Liver (tissue), 10 donors: ENCODE measurements at places on chromosomes 3 and 15. TPM values are rescaled to one million over a fixed set of nuclear protein-coding genes. Genes with fewer than 3 reads are reported as not detected.

Gene MORC1
- 0.33 TPM for total RNA-seq

Gene CSPG5
- total RNA-seq: 0.33 TPM

Gene CLDND1
- 42.6 TPM for total RNA-seq

Gene FANCD2OS
- total RNA-seq: not detected

Gene SLC22A14
- not detected for total RNA-seq

Gene RPUSD3
- total RNA-seq: 14.4 TPM

Gene PFN2
- 8.2 TPM for total RNA-seq

Gene CACNA1D
- 18.9 TPM for total RNA-seq

Gene UMPS
- 39.4 TPM for total RNA-seq

Gene C3orf62
- total RNA-seq: 1.9 TPM

Gene DNAH12
- total RNA-seq: 0.08 TPM

Gene ITGA11
- total RNA-seq: 0.92 TPM

Gene TEX55
- total RNA-seq: not detected

Gene MYRIP
- 11.7 TPM for total RNA-seq

Gene SPATA12
- total RNA-seq: not detected

Gene CTXN2
- total RNA-seq: not detected

Gene SKOR1
- 0.17 TPM for total RNA-seq

Gene GOLGA6L10
- total RNA-seq: 0.33 TPM

Gene ACTRT3
- total RNA-seq: 1.3 TPM

DNA sequence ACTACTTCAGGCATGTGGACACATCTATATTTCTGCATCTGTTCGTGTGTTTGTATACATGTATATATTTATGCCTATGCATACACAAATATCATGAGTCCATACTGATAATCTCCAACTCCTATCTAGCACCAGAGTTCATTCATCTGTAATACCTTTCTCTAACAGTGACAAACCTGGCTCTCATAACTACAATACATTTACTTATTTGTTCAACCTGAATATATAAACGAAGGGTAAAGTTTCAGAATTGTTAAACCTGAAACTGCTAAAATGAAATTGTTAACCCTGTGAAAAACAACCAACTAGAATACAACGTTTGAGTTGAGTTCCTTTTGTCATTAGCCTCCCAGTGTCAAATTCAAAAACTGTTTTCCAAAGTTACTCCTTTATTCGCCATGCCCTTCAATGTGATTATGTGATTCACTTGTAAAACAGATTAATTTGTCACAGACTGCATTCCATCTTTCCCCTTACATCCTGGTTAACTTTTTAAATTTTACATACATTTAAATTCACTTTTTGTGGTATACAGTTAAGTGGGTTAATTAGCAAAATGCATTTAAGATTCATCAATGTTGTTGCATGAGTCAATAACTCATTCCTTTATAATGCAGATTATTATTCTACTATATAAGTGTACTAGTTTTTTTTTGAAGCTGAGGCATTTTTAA is 58.5 kb downstream of the PIK3R4 start:
- no peak for DNase-seq

- no peak for DNase-seq
These were observed 38.1 kb upstream of the CD200R1L start for GRCh38 chr3:112884678-112885290.

GRCh38 chr3:43288366-43288765 is 2.0 kb downstream of the SNRK start:
- DNase-seq: no peak

GRCh38 chr3:164303894-164304293 is 774.4 kb downstream of the SI start:
- no peak for DNase-seq

GRCh38 chr3:115671761-115672455 is 48.6 kb downstream of the GAP43 start:
- DNase-seq: no peak

DNA sequence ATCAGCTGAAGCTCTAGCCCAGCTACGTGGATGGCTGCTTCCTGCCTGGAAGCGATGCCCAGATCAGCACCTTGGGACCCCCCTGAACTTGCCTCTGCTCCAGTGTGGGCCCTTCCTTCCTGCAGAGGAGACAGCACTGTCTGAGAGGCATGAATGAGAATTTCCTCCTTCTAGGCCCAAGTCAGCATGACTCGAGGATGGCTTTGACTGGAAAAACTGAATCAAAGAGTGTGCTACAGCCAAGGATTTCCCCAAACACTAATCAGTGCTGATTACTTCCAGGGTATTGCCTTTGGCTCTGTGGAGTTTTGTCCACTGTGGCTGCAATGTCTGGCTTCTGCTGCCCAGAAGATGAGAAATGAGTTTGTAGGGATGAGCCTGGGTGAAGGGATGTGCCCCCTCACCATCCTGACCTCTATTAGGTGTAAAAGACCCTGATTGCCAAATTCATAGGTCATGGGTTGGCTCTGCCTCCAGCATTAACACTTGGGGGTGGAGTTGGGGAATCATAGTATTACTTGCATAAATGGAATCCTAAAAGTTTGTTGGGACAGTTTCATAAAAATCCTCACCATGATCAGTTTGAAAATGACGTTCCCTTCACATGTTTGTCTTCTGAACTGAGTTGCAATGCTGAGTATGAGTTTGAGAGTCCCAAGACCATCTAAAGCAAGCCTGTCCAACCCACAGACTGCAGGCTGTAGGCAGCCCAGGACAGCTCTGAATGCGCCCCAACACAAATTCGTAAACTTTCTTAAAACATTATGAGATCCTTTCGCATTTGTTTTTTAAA is 36.7 kb downstream of the FLNB start:
- no peak for DNase-seq

GRCh38 chr15:74866090-74866489 is 7.1 kb downstream of the SCAMP2 start:
- DNase-seq: no peak

DNA sequence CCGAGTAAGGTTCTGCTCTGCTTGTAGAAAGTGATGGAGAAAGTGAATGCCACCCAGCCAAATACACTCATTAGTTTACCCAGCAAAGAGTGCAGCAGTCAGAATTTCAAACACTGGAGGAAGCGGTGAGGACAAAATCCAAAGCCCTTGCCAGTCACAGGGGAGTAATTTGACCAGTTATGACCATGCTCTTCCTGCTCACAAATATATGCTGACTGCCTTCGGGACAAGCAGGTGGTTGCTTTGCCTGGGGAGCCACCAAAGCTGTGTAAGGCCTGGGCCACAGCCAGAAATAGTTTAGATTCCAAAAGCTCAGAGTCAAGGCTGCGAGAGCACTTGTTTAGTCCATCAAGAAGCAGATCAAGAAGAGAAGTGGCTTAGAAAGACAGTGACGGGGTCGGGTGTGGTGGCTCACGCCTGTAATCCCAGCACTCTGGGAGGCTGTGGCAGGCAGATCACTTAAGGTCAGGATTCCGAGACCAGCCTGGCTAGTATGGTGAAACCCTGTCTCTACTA is 51.0 kb upstream of the ATP13A3 start:
- DNase-seq: no peak

GRCh38 chr3:126488185-126488584 is 12.5 kb upstream of the ZXDC start:
- no peak for DNase-seq

GRCh38 chr3:83193526-83193925 is 1432.1 kb upstream of the GBE1 start:
- DNase-seq: no peak

DNA sequence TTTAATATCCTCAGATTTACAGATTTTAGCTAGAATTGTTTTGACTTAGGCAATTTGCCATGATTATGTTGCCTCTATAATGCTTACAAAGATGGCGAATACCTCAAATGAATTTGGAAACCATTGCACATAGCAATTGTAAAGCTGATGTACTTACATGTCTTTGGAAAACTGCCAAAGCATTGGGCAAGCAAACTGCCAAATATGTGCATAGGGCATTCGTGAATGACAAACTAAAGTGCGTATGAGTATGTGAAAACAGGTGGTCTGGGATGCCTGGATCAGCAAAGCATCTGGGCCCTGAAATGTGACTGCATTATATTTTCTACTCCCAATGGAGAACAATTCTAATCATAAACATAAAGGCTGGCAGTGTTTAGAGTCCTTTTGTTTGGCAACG is 445.3 kb upstream of the ROBO1 start:
- DNase-seq: no peak

DNA sequence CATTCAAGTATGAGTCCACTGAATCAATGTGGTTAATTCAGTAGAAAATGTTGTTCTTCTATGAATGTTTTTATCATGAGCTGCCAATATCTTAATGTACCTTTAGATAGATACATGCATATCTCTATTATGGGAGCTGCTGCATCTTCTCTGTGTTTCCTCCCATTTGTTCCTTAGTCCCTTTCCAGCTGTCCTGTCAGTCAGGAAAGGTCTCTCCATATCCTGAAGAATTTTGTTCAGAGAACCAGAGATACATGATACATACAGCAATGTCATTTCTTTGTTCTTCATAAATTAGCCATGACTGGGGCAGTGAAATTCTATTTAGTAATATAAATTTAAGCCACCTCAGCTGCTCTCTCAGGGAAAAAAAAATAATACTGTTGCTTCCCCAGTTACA is 103.7 kb downstream of the P3H2 start:
- DNase-seq: no peak

DNA sequence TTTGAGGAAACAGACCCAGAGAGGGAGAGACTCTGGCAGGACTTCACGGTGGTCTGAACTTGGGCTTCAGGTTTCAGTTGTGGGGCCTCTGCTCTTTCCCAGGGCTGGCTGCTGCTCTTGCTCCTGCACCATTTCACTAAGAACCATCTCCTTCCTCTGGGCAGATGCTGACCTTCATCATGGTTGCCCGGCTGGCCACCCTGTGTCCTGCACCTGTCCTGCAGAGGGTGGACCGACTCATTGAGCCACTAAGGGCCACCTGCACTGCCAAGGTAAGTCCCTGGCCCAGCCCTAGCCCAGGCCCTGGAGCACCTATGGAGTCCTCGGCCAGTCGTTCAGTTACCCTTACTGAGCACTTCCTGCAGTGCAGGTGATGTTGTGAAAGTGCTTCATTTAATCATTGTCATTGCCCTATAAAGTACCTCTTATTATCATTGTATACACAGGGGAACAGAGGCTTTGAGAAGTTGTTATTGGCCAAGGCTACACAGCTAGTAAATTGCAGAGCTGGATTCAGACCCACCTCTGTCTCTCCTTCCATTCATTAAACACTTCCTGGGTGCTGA is 10.0 kb downstream of the RPL32 start:
- DNase-seq: no peak

GRCh38 chr3:33941804-33942203 is 143.4 kb downstream of the PDCD6IP start:
- DNase-seq: no peak

DNA sequence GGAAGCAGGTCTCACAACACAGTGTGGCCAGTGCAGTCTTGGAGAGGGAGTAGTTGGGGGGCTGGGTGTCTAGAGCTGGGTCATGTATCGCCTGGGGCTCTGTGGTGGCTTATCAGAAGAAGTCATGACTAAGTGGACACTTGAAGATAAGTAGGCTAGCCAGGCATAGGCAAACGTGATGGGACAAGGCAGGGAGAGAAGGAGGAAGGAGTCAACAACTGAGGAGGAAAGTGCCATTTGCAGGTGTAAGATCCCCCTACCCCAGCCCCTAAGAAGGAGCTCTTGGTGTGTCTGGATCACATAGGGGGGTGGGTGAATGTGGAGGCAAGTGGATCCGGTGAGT is 352.3 kb downstream of the LRTM1 start:
- DNase-seq: no peak

DNA sequence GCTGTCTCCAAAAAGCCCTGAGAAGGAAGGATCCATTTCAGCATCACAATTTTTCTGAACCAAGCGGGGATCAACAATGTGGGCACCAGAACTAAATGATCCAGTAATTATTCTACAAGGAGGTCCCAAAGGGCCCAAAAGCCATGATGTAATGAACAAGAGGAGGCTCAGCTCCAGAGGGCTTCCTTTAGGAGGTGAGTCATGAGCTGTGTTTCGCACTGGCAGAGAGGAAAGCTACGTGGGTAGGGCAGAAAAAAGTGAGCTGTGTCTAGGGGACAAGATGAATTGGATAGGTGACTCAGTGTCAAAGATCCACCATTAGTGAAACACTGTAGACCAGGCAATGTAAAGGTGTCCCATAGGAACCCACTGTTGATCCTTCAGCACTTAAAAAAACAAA is 113.4 kb downstream of the RORA start:
- DNase-seq: no peak

DNA sequence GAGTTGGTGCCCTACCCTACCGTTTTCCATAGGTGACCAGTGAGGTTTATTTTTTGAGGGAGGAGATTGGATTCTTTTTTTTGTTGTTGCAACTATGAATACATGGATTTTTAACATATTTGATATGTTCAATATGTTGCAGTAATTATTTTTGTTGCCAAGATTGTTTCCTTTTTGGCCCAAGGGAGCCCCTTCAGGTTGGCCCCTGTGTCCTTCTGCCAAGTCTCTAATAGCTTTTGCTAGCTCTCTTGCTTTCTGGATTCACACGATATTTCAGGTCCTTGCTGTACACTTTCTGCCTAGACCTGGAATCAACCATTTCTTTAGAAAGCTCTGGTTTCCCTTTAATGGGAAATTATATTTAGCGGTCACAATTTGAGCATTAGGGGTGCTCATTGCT is 22.7 kb upstream of the SLC28A1 start:
- no peak for DNase-seq

GRCh38 chr3:66377800-66378199 is 123.0 kb downstream of the LRIG1 start:
- no peak for DNase-seq

DNA sequence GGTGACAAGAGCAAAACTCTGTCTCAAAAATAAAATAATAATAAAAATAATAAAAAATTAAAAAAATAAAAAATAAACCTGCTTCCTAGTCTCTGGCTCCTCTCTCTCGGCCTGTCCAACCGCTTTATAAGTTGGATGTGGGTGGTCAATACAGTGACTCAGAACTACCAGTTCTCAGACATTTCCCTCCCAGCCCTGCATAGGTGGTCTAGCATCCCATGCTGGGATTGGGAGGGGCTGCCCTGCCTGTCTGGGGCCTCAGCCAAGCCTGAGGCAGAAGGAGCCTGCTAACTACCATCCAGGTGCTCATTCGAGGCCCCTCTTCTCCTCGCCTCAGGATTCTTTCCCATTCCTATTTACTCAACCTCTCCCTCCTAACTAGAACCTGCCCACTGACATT is 33.3 kb upstream of the BLM start:
- DNase-seq: no peak

DNA sequence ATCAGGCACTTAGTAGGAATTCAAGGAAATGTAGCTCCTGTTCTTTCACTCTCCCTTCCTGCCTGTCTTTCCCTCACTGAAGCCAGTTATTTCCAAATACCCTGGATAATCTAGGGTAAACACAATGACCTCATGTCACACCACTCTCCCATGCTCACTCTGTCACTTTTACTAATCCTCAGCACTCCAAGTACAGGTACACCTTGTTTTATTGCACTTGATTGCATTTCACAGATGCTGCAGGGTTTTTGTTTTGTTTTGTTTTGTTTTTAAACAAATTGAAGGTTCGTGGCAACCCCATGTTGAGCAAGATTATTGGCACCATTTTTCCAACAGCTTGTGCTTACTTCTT is 40.8 kb downstream of the PPM1L start:
- no peak for DNase-seq

- DNase-seq: no peak
These were observed 350.3 kb downstream of the DOCK3 start for GRCh38 chr3:51024765-51025632.

- no peak for DNase-seq
These were observed 519.8 kb upstream of the GBE1 start for GRCh38 chr3:82281205-82281604.
